ENCODE measurements at places on chromosomes 3 and 15. TPM values are rescaled to one million over a fixed set of nuclear protein-coding genes. Genes with fewer than 3 reads are reported as not detected.

FRMD5 gene
- total RNA-seq, result not detected

GATA2 gene
- 211 TPM for total RNA-seq

DNA sequence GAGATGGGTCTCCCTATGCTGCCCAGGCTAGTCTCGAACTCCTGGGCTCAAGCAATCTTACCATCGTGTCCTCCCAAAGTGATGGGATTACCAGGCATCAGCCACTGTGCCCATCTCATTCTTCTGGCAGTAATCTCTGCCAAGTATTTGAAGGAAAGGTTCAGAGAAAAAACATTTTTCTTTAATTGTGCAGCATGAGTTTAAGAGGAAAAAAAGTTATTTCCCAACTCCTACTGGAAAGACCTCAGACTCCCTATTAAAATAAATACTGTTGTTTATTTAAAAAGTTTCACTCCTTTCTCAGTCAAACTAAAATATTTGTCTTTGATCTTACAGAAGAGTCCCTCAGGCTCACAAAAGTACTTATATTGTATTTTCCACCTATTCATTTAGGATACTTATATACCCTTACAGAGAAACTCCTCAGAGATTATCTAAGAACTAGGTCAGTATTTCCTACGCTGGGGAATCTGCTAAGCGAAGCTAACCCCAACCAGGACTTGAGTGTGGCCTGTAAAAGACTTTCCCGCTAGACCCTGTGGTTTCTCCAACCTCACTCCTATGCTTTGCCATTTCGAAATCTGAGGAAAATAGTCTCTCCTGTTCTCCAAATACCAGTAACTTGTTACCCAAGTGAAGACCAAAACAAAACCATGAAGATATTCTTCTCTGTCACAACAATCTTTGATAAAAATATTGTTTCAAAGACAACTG lies 28.7 kb downstream of the WWTR1 start:
- DNase-seq, result no peak

DNA sequence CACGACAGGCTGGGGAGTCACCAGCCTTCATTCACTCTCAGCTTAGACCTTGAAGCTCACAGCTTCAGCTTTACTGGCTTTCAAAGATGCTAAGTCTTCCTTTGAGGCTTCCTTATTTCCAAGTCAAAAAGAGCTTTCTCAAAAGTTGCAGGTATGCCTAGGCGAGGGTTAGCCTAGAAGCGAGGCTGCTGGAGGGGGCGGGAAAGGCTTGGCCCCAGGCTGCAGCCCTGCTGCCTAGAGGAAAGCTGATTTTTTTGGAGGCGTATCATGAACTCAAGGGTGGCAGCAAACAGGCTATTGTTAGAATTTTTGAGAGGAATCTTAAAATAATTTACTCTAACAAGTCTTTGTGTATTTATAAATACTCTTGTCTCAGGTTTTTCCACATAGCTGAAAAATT lies 37.1 kb downstream of the MYO5C start:
- DNase-seq, result no peak

CHRNB4 gene
- 0.27 TPM for total RNA-seq

- no peak for DNase-seq
Measured at GRCh38 chr3:111676211-111677006, 81.3 kb upstream of the ZBED2 start.

- DNase-seq, result no peak
Measured at GRCh38 chr3:124221422-124221821, 229.5 kb upstream of the ROPN1 start.

GRCh38 chr3:40930131-40930538 lies 269.2 kb upstream of the CTNNB1 start:
- no peak for DNase-seq

MUC20 gene
- 4.6 TPM for total RNA-seq

ISLR gene
- total RNA-seq, result not detected

GRCh38 chr3:179321668-179322285 lies 1.1 kb upstream of the ZNF639 start:
- DNase-seq, result no peak

CLDN16 gene
- total RNA-seq, result not detected

DNA sequence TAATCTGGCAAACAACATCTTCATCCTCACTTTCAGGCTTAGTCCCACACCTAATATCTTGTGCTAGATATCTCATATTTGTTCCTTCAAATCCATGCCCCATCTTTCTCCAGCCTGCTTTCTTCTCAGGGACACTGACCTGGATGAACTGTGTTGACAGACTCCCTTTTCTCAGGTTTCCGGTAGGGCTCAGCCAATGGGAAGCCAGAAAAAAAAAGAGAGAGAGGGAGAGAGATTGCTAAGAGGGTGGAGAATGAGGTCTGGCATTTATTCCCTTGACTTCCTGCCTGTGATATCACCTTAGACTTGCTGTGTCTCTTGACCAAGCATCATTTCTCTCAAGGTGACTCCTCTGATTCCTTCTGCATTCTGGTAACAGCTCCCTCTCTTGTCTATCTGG lies 145.6 kb upstream of the ABI3BP start:
- DNase-seq, result no peak

- no peak for DNase-seq
Measured at GRCh38 chr15:48408327-48408726, 77.1 kb downstream of the DUT start.

- DNase-seq, result no peak
Measured at GRCh38 chr3:81624756-81625155, 136.7 kb downstream of the GBE1 start.

EPHA3 gene
- not detected for total RNA-seq
